ENCODE measurements at places on chromosomes 3 and 15.

DNA sequence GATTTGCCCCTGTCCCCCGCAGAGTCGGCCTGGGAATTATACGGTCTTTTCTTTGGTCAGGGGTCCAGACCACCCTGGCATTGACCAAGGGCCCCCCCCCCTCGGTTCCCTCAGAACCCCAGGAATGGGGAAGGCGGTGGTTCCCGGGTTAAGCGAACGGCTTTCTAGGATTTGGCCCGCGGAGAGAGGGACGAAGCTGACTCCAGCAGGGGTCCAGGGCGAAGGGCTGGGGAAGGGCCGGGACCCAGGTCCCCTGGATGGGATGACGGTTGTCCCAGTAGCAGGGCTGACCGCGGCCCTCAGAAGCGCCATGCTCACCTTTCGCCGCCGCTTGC, 274 bp downstream of the RRP9 start:
- DNase-seq = no peak

GRCh38 chr3:104521606-104522336, 844.9 kb upstream of the ALCAM start:
- no peak for DNase-seq

DNA sequence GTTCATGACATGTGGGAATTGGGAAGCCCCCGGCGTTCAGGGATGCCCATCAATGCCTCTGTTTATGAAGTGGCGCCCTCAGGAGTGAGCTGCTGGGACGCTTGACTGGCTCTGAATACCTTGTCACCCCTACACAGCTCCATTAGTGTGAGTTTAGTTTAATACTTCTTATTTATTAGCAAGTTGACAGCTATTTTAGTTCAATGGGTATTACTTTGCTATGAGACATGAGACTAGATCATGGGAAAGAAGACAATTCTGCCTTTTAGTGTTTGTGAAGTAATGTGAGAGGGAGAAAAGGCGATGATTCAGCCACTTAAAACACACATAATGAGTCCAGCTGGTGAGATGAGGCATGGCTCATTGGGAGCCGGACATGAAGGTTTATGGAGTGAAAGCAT, 678.5 kb downstream of the NR2F2 start:
- DNase-seq = no peak

GRCh38 chr3:129383292-129383860, 45.1 kb downstream of the EFCAB12 start:
- peak; percentile 10 for DNase-seq

- DNase-seq = no peak
Observed at GRCh38 chr3:193981504-193981903, 154.4 kb upstream of the HES1 start.

DNA sequence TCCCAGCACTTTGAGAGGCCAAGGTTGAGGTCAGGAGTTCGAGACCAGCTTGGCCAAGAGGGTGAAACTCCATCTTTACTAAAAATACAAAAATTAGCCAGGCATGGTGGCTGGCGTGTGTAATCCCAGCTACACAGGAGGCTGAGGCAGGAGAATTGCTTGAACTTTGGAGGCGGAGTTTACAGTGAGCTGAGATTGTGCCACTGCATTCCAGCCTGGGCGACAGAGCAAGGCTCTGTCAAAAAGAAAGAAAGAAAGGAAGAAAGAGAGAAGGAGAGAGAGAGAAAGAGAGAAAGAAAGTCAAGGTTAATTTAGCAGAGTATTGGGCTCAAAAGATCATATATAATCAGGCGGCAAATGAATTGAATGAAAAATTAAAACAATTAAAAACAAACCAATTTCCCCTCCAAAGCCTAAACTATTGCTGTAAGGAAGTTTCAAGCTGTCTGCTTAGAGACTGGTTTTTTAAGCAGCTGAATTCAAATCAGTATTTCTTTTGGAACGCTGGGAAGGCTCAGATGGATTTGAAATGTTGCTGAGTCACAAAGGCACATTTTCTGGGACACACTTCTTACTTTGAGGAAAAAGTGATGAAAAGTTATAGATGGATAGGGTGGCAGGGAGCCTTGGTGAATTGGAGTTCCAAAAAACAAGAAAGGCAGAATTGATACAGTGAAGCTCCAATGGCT, 81.3 kb upstream of the BHLHE40 start:
- DNase-seq = no peak

- no peak for DNase-seq
Observed at GRCh38 chr3:26099692-26100091, 309.8 kb downstream of the OXSM start.

- DNase-seq = no peak
Observed at GRCh38 chr15:33753012-33753411, 215.3 kb upstream of the CHRM5 start.

GRCh38 chr3:63135367-63135766, 142.7 kb upstream of the SYNPR start:
- peak; percentile 19 for DNase-seq

GRCh38 chr3:115341208-115341607, 194.1 kb upstream of the ZBTB20 start:
- DNase-seq = no peak

DNA sequence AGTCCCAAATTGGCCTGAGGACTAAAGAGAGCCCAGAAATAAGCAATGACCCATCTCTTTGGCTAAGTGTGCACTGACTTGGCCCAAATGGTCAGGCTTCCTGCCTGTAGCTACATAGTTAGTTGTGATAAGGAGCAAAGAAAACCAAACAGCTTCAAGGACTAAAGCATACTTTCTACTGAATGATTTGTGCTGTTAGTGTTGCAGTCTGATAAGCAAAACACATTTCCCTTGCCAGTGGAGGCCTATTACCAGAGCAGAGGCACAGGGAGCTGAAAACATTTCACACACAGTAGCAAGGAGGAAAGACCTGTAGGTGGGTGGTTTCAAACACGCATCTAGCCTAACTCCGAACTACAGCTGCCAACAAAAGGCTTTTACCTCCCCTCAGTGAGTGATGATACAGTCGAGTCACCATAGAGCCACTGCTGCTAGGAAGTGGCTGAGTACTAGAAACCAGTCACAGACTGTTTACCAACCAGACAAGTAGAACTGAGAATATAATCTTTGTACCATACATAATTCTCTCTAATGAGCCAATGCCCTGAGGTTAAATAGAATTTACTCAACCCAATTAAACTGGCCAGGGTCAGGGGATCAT, 222.3 kb upstream of the THBS1 start:
- no peak for DNase-seq

- no peak for DNase-seq
Observed at GRCh38 chr15:89506026-89506686, 9.8 kb upstream of the RHCG start.

- DNase-seq = no peak
Observed at GRCh38 chr3:177196456-177197040, 734 bp downstream of the TBL1XR1 start.

GRCh38 chr3:160545504-160545871, 19.9 kb downstream of the KPNA4 start:
- DNase-seq = no peak

DNA sequence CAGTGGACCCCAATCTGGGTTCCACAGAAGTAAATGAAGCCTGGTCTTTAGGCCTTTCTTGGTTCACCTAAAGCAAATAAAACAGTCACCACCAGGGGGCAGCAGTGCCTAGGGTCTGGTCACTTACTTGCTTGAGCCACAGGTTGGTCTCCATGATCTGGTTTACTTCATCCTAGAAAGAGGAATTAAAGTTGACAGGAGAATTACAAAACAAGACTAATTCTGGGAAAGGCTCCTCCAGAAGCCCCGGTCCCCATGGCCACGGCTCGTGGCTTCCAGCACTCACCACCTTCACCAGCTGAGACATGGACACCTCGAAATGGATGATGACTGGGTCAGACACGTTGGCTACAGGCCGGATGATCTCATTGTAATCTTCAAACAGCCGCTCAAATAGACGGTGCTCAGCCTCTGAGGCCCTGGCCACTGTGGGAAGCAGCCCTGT, 2.3 kb downstream of the CHRNA3 start:
- DNase-seq = no peak

- DNase-seq = no peak
Observed at GRCh38 chr3:7800006-7800780, 701.4 kb upstream of the LMCD1 start.

- no peak for DNase-seq
Observed at GRCh38 chr3:177300842-177301241, 103.6 kb upstream of the TBL1XR1 start.

- DNase-seq = no peak
Observed at GRCh38 chr3:67937498-67938118, 283.2 kb upstream of the SUCLG2 start.

- DNase-seq = no peak
Observed at GRCh38 chr3:177181418-177181817, 15.9 kb downstream of the TBL1XR1 start.

DNA sequence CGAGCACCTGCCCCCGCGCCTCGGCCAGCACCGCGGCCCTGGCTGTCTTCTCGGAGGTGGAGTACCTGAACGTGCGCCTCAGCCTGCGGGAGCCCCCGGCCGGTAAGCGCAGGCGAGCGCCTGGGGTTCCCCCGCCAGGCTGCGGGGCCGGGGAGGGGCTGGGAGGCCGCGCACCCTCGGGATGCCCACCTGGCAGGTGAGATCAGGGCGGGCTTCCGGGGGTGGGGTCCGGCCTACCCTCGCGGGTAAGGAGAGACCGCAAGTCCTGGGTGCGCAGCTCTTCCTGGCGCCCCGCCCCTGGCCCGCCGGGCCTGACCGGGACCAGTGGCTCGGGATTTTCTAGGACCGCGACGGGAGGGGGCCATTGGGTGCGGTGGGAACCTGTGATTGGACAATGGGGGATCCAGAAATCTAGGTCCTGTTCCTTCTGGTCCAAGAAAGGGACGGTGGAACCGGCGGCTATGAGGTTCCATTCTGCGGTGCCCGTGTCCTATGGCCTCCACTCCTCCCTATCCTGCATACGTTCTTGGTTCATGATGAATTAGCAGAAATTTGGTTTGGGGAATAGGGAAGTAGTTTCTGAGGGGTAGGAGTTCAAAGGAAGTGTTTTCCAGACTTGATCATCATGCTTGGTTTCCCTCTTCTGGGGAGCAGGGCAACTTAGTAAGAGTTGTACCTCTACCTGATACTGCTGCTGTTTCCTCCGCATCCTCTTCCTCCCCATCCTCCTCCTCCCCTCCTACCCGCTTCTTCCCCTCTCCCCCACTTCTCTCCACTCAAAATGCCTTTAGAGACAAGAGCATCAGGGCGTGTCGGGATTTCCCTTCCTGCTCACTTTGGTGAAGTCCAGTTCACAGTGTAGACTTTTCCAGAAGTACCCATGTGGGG, 808 bp downstream of the ARRDC4 start:
- DNase-seq = peak; percentile 7

DNA sequence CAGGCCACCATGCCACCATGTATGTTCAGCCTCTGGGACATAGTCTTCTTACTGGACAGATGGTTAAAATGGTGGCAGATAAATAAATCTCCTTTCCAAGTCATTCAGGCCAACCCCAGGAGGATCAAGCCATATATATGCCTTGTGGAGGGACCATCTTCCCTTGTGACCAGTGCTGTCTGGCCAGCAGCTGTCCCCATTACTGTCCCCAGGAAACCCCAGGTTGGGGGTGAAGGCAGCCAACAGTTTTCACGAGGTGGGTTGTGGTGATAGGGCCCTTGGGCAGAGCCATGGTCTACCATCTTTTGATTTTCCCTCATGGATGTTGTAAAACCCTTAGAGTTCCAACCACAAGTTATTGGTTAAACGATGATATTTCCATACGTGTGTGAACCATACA, 48.7 kb upstream of the PCSK6 start:
- DNase-seq = no peak

GRCh38 chr3:134476306-134476705, 9.5 kb downstream of the ANAPC13 start:
- no peak for DNase-seq

GRCh38 chr3:11638495-11639358, 5.0 kb downstream of the VGLL4 start:
- DNase-seq = no peak

- DNase-seq = no peak
Observed at GRCh38 chr3:48702320-48702920, 14.6 kb downstream of the IP6K2 start.

GRCh38 chr3:15800327-15800726, 2.5 kb upstream of the ANKRD28 start:
- no peak for DNase-seq

GRCh38 chr3:114331007-114331406, 37.2 kb downstream of the TIGIT start:
- DNase-seq = no peak

- peak; percentile 45 for DNase-seq
Observed at GRCh38 chr3:13077431-13078162, 4.4 kb upstream of the IQSEC1 start.

DNA sequence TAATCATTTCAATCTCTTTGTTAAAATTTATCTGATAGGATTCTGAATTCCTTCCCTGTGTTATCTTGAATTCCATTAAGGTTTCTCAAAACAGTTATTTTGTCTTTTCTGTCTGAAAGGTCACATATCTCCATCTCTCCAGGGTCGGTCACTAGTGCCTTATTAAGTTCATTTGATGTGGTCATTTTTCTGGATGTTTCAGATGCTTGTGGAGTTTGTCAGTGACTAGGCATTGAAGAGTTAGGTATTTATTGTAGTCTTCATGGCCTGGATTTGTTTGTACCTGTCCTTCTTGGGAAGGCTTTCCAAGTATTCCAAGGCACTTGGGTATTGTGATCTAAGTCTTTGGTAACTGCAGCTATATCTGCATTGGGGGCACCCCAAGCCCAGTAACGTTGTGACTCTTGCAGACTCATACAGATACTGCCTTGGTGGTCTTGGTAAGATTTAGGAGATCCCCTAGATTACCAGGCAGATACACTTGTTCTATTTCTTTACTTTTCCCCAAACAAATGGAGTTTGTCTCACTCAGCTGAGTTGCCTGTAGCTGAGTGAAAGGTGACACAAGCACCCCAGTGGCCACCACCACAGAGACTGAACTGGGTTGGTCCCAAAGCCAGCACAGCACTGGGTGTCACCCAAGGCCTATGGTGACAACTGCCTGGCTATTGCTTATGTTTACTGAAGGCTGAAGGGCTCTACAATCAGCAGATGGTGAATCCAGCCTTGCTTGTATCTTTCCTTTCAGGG, 18.9 kb upstream of the SLC27A2 start:
- no peak for DNase-seq

DNA sequence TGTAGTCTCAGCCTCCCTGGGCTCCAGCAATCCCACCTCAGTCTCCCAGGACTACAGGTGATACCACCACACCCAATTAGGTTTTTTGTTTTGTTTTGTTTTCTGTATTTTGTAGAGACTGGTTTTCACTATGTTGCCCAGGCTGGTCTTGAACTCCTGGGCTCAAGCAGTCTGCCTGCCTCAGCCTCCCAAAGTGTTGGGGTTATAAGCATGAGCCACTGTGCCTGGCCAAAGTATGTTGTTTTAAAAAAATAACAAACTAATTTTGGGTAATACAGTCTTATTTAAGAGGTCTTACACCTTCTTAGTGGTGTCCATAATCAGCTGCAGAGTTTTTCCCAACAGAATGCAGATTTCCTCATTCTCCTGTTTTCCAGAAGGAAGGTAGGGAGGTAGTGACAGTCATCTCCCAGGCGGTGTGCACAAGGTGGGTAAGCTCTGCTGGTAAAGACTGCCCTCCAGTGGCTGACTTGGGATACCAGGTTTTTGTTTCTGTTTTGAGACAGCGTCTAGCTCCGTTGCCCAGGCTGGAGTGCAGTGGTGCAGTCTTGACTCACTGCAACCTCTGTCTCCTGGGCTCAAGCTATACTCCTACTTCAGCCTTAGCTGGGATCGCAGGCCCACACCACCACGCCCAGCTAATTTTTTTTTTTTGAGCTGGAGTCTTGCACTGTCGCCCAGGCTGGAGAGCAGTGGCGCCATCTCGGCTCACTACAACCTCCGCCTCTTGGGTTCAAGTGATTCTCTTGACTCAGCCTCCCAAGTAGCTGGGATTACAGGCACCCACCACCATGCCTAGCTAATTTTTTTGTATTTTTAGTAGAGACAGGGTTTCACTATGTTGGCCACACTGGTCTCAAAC, 58.4 kb downstream of the MAP6D1 start:
- peak; percentile 46 for DNase-seq

All from NCI-H510A (cell line).